GM12892 (cell line): ENCODE measurements at places on chromosomes 3 and 15.

DNA sequence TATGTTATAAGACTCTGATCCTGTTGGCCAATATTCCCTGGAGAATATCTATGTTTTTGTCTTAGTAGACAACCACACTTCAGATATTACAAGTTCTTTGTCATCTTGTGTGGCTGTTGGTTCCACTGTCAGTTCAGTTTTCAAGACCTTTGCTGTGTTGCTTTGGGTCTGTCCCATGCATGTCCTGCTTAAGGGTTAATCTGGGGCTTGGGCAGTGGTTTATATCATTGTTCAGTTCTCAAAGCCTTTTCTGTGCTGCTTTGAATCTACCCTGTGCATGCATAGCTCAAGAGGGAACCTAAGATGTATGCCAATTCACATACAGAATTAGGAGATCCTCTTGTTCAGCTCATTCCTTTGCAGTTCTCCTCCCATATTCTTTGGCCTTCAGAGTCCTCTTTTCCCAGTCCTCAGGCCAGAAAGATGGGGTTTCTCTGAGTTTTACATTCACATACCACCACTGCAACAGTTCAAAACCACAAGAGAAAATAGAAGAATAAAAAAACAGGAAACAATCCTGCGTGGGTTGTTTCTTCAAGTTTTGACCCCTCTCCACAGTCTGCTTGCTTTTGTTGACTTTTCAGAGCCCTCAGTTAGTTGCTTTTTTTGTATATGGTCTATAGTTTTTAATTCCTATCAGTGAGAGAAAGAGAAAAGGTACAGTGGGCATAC is 21.6 kb downstream of the BUB1B start:
- DNase-seq = no peak

GRCh38 chr15:99582508-99582960 is 16.8 kb downstream of the MEF2A start:
- no peak for DNase-seq

DNA sequence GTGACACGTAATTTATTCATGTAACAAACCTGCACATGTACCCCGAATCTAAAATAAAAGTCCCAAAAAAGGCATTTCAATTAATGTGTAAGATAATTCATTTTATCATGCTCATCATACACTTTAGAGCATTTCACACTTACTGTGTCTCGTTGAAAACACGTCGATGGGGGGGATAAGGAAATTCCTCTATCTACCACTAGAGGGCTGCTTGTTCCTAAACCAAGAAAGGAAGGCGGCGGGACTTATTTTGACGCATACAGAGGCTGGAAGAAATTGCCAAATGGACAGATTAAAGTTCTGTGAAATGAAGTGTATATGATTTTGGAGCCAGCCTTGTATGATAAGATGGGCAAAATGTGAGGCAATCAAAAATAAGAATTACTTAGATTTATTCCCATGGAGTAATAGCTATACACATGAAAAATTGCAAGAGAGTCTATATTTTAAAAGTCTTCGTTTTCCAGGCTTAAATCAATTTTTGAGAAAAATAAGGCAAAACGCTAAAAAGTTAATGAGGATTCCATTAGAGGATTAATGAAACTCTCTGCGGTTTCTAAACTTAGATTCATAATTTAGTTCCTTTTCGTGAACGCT is 346.8 kb downstream of the CNTN3 start:
- DNase-seq = no peak

DNA sequence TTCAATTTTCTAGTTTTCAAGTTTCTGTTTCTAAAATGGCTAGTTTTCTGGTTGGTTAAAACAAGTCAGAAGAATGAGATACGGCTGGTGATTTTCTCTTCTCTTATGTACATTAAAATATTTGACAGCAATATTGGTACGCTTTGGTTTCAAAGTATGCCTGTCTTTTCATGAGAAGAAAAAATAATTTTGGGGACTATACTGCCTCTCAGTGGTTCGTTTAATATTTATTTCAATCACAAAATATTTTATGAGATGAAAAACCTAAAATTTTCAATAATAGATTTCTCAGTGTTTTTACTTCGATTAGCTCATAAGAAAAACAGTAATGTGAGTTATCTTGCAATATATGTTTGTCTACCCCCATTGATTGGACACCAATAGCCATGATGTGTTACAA is 72.8 kb upstream of the AADACL2 start:
- no peak for DNase-seq

- no peak for DNase-seq
Measured at GRCh38 chr15:40567111-40567510, 2.0 kb upstream of the RPUSD2 start.

DNA sequence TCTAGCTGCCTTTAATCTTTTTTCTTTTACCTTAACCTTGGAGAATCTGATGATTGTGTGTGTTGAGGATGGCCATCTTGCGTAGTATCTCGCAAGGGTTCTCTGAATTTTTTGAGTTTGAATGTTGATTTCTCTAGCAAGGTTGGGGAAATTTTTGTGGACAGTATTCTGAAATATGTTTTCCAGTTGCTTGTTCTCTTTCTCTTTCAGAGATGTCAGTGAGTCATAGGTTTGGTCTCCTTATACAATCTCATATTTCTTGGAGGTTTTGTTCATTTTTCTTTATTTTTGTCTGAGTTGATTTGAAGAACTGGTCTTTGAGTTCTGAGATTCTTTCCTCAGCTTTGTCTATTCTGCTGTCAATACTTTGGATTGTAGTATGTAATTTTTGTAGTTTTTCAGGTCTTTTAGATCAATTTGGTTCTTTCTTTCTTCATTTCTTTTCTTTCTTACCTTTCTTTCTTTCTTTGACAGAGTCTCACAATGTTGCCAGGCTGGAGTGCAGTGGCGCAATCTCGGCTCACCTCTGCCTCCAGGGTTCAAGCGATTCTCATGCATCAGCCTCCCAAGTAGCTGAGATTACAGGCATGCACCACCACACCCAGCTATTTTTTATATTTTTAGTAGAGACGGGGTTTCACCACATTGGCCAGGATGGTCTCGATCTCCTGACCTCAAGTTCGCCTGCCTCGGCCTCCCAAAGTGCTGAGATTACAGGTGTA is 366.4 kb upstream of the RASGRP1 start:
- DNase-seq = no peak

- DNase-seq = no peak
Measured at GRCh38 chr3:12948891-12949711, 107.7 kb upstream of the RPL32 start.

DNA sequence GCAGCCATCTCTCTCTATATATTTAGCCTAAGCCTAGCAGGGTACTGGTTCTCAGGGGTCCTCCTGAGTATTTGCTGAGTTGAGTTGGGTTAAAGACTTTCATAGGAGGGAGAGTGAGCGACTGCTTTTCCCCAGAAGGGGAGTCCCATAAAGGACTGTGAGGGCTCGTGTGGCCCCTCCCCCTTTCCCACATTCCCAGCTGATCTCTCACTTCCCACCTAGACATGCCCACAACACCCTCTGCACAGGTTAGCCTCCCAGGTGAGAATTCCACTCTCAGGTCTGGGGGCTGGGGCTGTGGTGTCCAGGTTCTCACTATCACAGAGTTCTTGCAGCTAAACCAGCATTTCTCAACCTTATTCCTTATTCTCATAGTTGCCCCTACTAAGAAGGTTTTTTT is 15.8 kb downstream of the EPHB1 start:
- no peak for DNase-seq

GRCh38 chr15:76181705-76182107 is 121.9 kb downstream of the TMEM266 start:
- peak; percentile 44 for DNase-seq

DNA sequence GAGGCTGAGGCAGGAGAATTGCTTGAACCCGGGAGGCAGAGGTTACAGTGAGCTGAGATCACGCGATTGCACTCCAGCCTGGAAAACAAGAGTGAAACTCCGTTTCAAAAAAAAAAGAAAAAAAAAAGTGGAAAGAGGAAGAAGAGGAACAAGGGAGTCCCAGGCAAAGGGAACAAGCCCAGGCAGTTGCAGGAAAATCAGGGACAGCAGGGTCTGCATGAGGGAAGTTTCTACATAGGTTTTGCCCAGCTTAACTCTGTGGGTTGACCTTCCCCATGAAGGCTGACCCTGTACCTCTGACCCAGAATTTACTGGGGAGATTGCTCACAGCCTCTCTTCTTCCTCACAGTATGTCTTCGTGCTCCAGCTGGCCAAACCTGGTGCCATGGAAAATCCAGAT is 12.3 kb downstream of the RBP1 start:
- no peak for DNase-seq

DNA sequence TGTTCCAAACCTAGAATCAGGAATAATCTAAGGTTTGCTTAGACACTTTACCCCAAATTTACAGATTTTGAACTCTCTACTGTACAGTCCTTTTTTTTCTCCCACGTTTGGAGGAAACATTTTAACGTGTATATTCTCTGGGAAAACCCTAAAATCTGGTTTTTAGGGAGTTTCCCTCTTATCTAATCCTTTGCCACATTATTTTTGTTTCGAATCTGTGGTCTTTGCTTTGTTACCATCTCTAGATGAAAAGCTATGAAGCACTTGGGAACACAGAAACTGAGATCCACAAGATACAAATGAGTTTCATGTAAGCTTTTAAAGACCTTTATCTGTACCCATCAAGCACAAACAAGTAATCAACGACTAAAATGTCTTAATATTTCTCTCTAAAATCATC is 41.3 kb downstream of the PLD1 start:
- no peak for DNase-seq

- DNase-seq = no peak
Measured at GRCh38 chr3:128266453-128266852, 113.2 kb downstream of the EEFSEC start.

GRCh38 chr3:149252272-149252671 is 30.6 kb upstream of the CP start:
- DNase-seq = no peak

DNA sequence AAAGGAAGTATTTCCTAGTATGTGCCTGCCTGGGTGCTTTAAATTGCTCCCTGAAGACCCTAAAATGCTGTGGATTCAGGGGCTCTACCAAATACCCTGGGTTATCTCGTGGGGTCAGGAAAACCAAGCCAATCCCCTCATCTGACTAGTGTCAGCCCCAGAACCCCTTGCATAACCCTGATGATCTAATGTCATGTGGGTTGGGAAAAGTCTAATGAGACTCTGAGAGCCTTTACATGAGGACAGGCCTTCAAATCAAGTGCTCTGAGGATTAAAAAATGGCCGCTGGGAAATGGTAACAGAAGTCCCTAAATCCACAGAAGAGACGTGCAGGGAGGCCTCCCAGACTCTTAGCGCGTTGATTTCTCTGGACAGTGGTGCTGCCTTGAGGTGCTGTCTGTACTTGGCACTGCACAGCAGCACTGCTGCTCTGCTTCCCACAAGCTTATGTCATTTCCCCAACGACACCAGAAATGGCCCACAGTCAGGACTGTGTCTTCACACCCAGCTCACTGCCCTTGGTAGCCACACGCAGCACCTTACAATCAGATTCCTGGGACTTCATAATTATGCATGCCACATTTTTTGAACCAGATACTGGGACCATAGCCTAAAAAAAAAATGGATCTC is 16.6 kb downstream of the EIF4E3 start:
- DNase-seq = no peak

GRCh38 chr3:14377044-14377837 is 25.2 kb upstream of the SLC6A6 start:
- DNase-seq = no peak

DNA sequence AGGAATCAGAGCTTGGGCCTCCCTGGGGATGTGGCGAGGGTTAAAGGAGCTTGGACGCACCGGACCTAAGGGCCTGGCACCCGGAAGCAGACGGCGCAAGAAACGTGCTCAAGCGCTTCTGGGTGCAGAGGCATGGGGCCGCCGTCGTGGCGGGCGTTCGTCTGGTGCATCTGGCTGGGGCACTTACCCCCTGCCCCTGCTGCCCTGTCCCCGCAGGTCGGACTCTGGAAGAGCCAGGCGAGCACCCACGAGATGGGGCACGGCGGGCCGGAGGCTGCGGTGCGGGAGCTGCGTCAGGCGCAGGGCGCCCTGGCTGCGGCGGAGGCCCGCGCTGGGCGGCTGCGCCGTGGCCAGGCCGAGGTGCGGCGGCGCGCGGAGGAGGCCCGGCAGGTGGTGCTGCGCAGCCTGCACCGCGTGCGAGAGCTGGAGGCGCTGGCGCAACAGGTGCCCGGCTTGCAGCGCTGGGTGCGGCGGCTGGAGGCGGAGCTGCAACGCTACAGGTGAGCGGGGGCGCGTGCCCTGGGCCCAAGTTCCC is 2.5 kb downstream of the EFCC1 start:
- DNase-seq = no peak

GRCh38 chr3:61650276-61650675 is 88.9 kb downstream of the PTPRG start:
- DNase-seq = no peak

DNA sequence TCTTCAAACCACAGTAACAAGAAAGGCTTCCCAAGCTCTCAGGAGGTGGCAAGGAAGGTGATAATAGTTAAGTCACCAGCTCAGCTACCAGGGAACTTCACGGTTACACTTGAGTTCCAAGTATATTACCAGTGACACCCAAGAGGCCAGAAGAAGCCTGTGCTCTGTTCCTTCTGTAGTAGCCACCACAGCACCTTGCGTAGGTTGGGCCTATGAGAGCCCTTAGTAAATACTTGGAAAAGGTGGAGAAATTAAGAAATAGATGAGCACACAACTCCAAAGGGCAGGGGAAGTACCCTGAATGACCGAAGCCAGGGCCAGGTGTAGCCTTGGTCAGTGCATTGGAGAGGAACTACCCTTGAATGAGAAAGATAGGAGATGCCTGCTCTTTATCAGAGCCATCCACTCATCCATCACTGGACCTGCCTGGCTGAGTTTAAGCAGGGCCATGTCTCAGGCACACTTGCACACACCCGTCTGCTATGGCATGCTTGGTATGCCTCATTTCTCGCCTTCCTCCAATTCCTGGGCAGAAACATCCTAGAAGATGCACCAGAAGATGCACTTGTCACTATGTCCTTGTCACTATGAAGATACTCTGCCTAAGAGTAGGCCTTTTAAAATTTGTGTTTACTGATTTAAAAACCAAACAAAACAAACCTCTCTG is 32.6 kb upstream of the NDUFB4 start:
- no peak for DNase-seq

DNA sequence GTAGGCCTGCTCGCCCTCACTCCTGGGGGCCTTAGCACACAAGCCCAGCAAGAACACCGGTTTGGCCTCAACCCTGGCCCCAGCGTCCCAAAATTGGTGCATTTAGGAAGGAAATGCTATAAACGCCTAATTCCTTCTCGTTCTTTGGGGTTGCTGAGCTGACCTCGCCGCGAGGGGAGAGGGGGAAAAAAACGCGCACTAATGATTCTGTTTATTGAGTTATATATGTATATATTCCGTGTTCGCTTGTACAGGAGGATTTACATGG is 3.9 kb downstream of the FEZF2 start:
- DNase-seq = no peak

- no peak for DNase-seq
Measured at GRCh38 chr3:138467931-138468330, 33.5 kb downstream of the ESYT3 start.
